ENCODE measurements at places on chromosomes 2 and 18. TPM values are rescaled to one million over a fixed set of nuclear protein-coding genes. Genes with fewer than 3 reads are reported as not detected.

- no peak for DNase-seq
Observed at GRCh38 chr2:12318427-12319057, 398.2 kb upstream of the TRIB2 start.

DNA sequence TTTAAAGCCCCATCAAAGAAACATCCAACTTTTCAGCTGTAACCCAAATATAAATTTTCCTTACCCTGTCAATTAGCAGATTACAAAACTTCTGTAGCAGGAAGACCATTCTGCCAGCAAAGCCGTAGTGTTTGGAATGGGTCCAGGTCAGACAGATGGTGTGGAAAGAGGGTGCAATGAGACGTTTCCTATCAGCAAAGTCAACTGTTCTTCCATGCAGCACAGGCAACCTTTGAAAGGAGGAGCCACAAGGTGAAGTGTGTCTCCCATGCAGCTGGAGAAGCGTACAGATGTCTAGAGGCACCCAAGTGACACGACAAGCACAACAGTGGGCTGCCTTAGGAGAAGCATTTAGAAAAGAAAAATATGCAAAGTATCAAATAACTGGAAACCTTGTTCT, 83.7 kb downstream of the SP3 start:
- peak; percentile 43 for DNase-seq

VSNL1 gene
- 21.9 TPM for total RNA-seq

DNA sequence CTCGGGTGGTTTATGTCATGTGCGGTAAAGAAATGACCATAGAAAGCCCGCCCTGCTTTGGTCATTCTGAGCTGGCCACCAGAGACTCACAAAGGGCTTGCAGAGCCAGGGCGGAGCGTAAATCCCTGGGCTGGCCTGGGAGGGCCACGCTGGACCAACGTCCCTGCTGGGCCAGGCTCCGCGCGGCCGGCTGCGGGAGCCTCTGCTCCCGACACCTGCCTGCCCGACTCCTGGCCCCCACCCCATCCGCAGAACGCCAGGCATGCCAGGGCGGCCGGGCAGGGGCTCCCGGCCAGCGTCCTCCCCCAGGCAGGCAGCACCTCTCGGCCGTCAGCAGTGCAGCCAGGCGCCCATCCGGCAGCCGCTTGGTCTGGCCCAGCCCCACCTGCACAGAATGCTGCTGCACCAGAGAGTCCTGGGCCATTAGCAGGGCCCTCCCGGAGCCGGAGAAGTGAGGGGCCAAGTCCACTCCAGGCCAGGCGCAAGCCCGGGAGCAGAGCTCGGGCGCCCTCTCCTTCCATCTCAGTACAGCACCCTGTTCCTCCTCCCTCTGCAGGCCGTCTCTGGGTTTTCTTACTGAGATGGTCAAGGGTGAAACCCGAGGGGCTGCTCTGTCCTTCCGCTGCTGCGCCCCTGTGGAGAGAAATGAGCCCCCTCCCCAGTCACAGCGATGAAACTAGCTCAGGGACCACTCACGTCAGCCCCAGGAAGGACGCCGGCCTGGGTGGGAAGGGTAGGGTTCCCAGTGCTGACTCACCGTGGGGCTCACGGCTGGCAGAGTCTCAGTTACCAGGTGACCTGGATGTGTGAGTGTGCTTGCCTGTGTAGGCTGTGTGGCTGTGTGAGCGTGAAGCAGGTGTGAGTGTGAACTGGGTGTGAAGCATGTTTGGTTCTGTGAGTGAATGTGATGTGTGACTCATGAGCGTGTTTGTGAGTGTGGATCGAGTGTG, 83.3 kb downstream of the PTGR3 start:
- no peak for DNase-seq

DNA sequence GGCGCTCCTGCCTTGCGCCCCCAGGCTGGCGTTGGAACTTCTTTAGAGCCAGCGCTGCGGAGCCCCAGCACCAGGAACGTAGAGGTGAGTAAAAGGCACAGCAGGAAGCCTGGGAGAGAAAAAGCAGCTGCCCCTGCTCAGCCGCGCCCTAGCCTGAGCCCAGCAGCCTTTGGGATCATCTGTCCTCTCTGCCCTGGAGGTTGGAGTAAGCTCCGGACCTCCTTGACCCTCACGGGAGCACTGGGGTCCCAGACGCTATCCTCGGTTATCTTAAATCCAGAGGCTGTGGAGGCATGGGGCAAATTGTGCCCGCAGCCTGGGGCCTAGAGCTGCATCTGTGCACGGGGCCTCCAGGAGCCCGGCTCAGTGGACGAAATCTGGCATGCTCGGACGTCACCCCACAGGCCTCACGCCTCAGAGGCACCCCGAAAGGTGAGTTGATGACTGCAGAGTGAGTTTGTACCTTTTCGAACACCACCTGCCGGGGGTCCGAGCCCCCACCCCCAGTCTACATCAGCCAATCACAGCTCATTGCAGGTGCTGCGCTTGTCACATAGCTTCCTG, 1.6 kb upstream of the SLC66A2 start:
- no peak for DNase-seq

DNA sequence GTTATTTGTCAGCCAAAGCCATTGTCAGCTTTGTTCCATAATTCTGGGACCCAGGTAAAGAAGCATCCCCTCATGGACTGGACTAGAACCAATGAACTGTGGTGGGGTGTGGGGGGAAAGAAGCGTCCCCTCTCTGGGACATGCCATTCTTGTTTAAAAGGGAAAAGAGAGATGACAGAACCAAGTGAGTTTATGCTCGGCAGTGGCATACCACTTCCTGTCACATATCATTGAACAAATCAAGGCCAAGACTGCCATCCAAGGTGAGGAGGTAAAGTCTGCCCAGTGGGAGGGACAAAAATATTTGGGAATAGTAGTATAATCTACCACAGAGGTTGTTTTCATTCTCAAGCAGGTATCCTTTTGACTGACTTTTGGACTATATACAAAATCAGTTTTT, 4.7 kb upstream of the GLS start:
- no peak for DNase-seq

PECR gene
- 21.7 TPM for total RNA-seq

DNA sequence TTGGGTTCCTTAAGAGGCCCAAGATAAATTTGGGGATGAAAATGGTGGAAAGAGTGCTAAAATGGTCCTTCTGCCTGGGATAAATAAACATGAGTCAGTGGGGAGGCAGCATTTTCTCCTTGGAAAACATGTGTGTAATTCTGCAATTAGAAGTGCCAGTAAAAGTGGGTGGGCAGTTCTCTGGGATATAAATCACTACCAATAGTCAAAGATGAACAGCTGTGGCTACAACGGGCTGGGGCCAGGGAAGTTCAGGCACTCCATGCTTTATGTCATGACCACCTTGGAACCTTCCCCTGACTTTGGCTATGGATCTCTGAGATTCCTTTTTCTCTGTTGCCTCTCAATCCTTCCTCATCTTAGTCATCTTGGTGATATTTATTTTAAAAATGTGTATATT, 56.5 kb upstream of the CYRIA start:
- no peak for DNase-seq

DNA sequence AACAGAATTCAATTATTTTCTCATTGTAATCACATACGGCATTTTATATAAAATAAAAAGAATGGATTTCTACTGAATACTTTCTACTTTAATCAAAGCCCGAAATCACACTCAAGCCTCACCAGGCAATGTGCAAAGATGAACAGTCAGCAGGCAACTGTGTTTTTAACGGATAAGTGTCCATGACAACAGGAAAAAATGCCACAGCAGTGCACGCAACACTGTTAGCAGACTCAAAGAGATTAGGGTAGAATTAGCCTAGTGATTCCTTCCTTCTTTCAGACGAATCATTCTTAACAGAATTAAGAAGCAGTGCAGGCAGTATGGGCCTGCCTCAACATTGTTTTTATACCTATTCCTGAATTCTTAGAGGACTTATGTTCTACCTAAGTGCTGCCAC, 135.6 kb downstream of the CDH2 start:
- DNase-seq, result no peak
